Activated CD8-positive, alpha-beta memory T cell treated with anti-CD3 and anti-CD28 coated beads for 4 hours (primary cell): ENCODE measurements at places on chromosomes 7 and 10.

GRCh38 chr10:71349406-71349805 is 30.3 kb downstream of the SLC29A3 start:
- no peak for DNase-seq

GRCh38 chr7:130350945-130351790 is 6.6 kb downstream of the CPA5 start:
- no peak for DNase-seq

DNA sequence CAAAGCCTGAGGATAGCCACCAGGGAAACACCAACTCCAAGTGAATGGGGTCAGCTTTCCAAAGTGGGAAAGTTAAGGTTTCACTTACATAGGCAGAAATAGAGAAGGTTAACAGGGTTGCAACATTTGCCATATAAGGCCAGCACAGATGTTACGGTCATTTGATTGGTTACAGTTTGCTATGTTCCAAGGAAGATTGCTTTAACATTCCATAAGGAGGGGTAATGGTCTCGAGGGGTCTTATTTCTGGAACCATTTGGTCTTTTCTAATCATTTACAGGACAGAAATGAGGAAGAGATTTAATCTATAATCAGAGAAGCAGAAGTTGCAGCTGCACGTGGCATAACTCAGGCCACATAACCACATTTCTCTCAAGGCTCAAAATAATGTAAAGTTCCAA is 679.4 kb upstream of the C7orf33 start:
- no peak for DNase-seq

DNA sequence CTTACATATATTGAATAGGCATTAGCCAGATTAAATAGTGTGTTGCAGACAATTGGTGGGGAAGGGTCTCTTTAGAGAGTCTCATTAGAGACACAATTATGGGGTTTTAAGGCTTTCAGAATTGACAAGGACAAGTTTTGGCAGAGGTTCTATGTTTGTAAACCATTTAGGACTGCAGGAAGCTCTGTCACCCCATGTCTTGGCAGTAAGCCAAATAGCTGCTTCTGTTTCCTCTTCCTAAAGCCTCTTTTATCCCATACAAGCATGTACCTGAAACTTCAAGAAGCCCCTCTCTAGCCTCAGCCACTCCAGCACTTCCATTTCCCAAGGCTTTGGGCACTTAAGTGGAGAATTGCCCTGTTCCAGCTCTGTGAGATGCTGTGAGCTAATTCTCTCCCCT is 21.8 kb upstream of the LRRC4 start:
- DNase-seq = no peak

GRCh38 chr10:128540781-128541761 is 414.8 kb upstream of the MKI67 start:
- no peak for DNase-seq

- DNase-seq = no peak
Observed at GRCh38 chr7:131674131-131674530, 117.7 kb upstream of the PODXL start.

DNA sequence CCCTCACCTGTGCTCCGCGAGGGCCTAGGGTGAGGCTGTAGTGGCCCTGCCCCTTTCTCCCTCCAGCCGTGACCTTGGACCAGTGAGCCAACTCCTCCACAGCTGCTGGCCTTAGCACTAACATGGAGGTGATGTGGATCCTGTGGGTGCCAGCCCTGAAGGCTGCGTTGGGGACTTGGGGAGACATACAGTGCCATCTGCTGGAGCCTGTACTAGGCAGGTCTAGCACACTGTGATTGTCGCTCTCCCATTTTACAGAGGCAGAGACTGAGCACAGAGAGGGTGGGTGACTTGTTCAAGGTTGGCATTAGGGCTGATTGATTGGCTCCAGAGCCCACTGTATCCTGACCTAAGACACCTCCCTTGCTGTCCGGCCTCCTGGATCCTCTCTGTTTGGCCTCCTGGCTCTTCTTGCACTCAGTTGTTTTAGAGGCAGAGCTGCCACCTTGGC is 37.6 kb downstream of the PRF1 start:
- no peak for DNase-seq
